ENCODE measurements at places on chromosomes 13 and 19. TPM values are rescaled to one million over a fixed set of nuclear protein-coding genes. Genes with fewer than 3 reads are reported as not detected.

FUZ gene
- 37.1 TPM for polyA plus RNA-seq

NR2F6 gene
- polyA plus RNA-seq, result 29.4 TPM

- DNase-seq, result no peak
Measured at GRCh38 chr13:76053181-76053580, 417.1 kb downstream of the LMO7 start.

- DNase-seq, result no peak
Measured at GRCh38 chr19:47003611-47004465, 15.8 kb upstream of the NPAS1 start.

- no peak for DNase-seq
Measured at GRCh38 chr19:18091217-18091608, 4.5 kb upstream of the IL12RB1 start.

Data from right renal cortex interstitium (tissue), 3 donors.